ENCODE measurements at places on chromosomes 2 and 18.

DNA sequence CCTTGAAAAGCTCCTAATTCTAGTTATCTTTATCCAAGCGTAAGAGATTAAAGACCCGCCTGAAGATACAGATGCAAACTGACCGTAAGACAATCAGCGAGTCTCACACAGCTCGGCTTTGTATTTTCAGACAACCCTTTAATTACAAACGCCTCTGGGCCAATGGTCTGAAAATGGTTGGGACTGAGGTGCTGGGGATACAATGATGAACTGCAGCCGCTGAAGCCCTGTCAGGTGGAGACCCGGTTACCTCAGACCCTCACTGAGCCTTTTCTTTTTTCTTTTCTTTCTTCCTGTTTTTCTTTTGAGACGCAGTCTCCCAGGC is 715 bp upstream of the CFAP36 start:
- no peak for DNase-seq

DNA sequence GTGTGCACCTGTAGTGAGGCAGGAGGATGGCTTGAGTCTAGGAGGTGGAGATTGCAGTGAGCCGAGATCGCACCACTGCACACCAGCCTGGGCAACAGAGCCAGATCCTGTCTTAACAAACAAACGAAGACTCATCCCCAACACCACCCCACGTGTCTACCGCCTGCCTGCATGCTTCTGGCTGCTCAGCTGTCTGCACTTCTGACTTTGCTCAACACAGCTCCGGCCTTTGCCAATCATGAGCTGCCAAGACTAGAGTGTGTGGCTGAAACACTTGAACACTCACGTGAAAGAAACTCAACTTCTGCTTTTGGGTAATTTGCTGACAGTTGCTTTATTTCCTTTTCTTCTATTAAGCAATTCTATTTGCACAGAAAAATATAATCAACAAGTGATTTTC is 32.1 kb upstream of the SP3 start:
- DNase-seq = no peak

DNA sequence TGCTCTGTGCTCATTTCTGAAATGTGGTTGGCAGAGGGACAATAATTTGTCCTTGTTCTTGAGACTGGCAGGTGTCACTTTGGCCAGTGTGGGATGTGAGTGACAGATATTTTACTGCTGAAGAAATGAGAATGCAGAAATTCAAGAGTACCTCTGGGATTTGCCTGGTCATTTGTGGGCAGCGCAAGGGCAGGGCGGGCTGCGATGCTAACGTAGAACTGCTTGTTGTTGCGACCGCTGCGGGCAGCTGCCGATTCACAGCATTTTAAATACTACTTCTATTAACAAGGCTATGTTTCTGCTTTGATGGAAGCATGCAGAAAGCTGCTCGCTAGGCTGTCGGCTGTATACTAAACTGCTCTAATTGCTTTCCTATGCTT is 268.6 kb downstream of the FIGN start:
- DNase-seq = no peak

GRCh38 chr2:128455721-128456050 is 137.0 kb upstream of the HS6ST1 start:
- no peak for DNase-seq

- DNase-seq = no peak
Measured at GRCh38 chr2:675982-676646, 1.1 kb downstream of the TMEM18 start.

- DNase-seq = no peak
Measured at GRCh38 chr2:225993430-225993829, 593.9 kb downstream of the NYAP2 start.
